PC-9 (cell line): ENCODE measurements at places on chromosomes 1 and 21.
A peak's percentile ranks its signal among the peaks of the same experiment; 100 is the strongest.

DNA sequence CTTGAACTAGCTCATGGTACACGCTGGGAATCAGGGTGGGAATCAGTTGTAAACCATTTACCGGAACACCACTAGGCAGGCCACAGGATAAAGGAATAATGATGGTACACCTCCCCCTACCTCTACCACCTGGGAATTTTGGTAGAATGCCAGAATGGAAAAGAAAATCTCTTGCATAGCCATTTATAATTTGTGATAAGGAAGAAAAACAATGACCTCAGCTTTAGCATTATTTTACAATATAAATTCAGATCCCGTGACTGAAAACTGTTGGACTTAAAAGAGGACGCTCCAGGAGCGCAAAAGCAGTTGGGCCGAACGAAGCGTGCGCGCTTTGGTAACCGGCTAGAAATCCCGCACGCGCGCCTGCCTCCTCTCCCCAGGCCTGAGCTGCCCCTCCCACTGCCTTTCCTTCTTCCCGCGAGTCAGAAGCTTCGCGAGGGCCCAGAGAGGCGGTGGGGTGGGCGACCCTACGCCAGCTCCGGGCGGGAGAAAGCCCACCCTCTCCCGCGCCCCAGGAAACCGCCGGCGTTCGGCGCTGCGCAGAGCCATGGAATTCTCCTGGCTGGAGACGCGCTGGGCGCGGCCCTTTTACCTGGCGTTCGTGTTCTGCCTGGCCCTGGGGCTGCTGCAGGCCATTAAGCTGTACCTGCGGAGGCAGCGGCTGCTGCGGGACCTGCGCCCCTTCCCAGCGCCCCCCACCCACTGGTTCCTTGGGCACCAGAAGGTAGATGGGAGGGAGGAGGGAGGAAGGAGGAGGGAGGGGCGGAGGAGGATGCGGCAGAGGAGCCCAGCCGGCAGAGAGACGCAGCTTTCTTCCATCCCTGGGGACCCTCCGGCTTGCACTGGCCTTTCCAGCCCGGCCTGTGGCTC is at the start of gene CYP4X1:
Gene CYP4X1, plus strand, starts transcription at position 402 of the 873 bp plus-strand sequence. Its CDS starts 149 bp downstream, at position 551.
- H3K27ac ChIP-seq: no peak within 1 kb of the TSS
- H3K4me3 ChIP-seq: no peak within 1 kb of the TSS
- no peak for DNase-seq
- no peaks in the 10 kb centered on the region for H3K4me1 ChIP-seq

DNA sequence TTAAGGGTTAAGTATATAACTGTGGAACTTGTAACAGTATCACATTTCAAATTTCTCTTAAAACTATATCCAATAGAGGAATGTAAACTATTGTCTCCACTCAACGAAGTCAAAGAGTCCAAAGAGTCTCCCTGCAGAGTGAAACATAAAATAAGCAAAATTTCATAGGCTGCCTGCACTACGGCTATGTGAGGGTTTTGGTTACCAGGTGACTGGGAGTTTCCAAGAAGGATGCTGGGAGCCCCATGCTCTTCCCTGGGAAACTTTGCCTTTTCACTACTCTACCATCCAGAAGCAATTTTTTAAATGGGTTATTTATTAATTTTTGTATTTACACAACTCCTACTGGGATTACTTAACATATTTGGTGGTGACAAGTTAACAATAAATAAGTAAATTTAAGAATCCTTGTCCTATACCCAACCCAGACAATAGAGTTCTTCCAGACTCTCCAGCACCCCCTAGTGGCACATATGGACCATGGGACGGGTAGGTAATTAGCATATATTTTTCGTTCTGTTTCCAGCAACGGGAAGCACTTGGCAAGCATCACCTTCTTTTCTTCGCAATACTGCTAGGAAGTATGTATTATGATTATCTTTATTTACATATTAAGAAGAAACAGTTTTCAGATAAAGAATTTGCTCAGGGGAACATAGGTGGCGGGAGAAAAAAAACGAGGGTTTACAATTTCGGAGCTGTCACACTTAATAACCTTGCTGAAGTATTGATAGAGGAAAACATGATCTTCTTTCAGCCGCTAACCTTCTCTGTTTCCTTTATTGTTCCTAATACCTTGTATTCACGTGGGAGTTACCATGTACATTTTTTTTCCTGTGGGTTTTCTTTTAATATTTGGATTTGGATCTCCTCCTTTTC is 3.5 kb downstream of the FMO2 start:
- no peaks in the 10 kb centered on the region for H3K27me3 ChIP-seq
- no peaks in the 10 kb centered on the region for H3K36me3 ChIP-seq
- no peak overlapping the region for H3K27ac ChIP-seq
- no peaks in the 10 kb centered on the region for H3K4me1 ChIP-seq

DNA sequence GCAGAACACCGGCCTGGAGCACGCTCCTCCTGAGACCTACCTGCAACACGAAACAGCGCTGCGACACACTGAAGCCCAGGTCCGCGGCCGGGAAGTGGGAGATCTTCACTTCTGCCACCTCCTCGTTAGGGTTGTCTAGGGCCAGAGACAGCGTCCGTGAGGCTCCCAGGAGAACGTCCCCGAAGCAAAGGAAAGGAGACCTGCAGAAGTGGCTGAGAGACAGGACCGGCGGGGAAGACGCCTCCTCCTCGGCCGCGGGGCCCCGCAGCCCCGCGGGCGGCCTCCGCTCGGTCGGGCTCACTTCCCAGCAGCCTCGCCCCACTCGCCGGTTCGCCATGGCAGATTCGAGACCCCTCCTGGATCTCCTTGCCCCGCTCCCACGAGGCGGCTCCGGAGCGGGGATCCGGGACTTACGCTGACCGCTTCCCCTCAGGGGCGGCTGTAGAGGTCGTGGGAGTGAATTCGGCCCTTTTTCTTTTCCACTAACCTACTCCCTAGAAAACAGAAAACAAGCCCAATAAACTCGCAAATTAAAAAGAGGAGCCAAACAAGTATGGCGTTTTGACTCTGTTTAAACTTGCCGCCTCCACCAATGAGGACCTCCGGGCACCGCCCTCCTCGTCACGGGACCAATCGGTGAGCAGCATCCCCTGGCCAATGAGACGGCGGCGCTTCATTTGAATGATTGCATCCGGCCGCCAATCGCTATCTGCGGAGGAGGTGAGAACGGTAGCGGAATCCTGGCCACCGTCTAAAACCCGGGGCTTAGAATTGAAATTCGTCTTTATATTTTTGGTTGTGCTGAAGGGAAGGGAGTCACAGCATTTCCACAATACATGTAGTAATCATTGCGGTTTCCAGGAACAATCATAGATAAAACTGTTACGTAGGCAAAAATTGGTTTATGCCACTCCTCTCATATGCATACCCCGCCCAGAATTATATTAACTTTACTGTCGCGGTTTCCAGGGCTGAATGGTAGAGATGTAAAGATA is at the start of gene ASPM:
Gene ASPM, minus strand, starts transcription at position 569 of the 995 bp plus-strand sequence. Its CDS starts 232 bp downstream, at position 337.
- peaks cover 14% of the 10 kb centered on the region; the same call in 1 of the 2 replicates for H3K36me3 ChIP-seq
- peaks cover 22% of the 10 kb centered on the region for H3K4me1 ChIP-seq
- peak within 1 kb of the TSS; percentile 43 for H3K27ac ChIP-seq
- H3K4me3 ChIP-seq: peak within 1 kb of the TSS; percentile 84
- H3K27me3 ChIP-seq: no peaks in the 10 kb centered on the region

- DNase-seq: no peak
- no peak overlapping the region for H3K4me3 ChIP-seq
- H3K4me1 ChIP-seq: no peaks in the 10 kb centered on the region
- H3K27me3 ChIP-seq: no peaks in the 10 kb centered on the region
Observed at GRCh38 chr1:6447818-6448748, 17.9 kb downstream of the TNFRSF25 start.

DNA sequence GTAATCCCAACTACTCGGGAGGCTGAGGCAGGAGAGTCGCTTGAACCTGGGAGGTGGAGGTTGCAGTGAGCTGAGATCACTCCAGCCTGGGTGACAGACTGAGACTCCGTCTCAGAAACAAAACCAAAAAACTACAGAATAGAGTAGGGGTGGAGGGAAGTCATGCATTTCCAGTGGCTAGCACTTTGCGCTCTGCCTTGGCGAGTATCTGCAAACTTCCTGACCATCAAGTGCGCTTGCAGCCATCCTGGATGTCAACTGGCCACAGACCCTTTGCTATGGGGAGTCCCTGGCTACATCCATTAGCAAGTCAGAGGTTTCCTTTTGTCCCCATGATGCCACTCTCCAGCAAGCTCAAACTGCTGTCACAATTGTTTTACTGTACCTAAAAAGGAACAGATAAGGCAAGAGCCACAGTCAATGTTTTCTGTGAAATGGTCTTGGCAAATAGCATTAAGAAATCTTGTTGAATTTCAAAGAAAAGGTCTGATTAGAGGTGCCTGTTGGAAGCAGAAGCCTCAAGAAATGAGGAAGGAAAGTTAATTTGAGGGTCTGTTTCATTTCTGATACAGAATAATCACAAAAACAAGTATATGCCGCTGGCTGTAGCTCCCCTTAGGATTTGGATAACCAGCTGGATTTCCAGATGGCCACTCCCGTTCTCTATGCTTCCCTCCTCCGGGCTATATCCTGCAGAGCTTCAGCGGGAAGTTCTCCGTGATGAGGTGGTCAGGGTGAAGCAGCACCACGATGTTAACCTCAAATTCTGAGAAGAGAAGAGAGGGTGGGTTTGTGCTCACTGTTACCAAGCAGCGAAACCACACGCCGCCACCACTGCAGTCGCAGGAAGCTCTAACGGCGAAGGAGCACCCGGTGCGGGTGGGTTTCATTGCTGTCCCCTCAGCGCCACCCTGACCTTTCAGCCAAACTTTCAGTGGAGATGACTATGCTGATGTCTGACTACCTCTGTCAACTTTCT is 42.0 kb downstream of the VPS26C start:
- no peaks in the 10 kb centered on the region for H3K4me1 ChIP-seq
- no peak for DNase-seq
- no peaks in the 10 kb centered on the region for H3K27me3 ChIP-seq
- H3K4me3 ChIP-seq: no peak overlapping the region

- H3K27ac ChIP-seq: no peak overlapping the region
- no peaks in the 10 kb centered on the region for H3K36me3 ChIP-seq
- no peaks in the 10 kb centered on the region for H3K4me1 ChIP-seq
- H3K4me3 ChIP-seq: no peak overlapping the region
Observed at GRCh38 chr21:30329203-30329875, 8.2 kb downstream of the KRTAP27-1 start.

DNA sequence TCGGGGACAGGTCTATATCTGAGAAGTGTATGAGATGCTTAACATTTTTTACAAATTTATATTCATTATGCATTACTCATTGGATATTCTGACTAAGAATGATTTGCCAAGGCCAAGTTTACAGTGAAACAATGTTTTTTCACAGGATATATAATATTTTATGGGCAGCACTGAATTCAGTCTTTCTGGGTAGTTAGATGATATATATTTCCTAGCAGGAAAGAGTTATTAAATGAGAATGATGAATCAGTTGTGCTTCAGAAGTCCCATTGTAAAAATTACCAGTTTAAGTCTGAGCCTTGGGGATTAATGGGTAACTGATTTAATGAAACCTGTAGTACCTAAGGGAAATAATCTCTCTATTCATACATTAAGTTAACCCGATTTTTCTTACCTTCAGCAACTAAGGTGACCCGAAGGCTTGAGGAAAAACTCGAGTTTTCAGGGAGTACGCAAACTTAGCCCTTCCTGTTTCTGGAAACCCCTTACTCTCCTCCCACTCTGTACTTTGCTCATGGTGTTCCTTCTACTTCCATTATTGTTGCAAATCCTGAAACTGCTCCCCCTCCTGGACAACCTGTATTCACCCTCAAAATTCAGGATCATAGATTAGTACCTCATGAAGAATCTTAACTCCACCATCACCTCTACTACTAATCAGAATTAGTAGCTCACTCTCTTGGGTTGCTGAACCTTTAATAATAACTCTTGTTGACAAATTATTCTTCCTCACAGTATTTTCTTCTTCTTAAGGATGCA is 135.1 kb downstream of the AK5 start:
- no peak for DNase-seq
- H3K4me1 ChIP-seq: peaks cover 39% of the 10 kb centered on the region
- H3K27me3 ChIP-seq: no peaks in the 10 kb centered on the region
- no peaks in the 10 kb centered on the region for H3K36me3 ChIP-seq
- no peak overlapping the region for H3K4me3 ChIP-seq
- no peak overlapping the region for H3K27ac ChIP-seq

GRCh38 chr1:187985145-187985896 is 1156.6 kb downstream of the PLA2G4A start:
- no peak overlapping the region for H3K4me3 ChIP-seq
- H3K27me3 ChIP-seq: no peaks in the 10 kb centered on the region
- H3K4me1 ChIP-seq: no peaks in the 10 kb centered on the region
- no peak overlapping the region for H3K27ac ChIP-seq
- no peaks in the 10 kb centered on the region for H3K36me3 ChIP-seq

DNA sequence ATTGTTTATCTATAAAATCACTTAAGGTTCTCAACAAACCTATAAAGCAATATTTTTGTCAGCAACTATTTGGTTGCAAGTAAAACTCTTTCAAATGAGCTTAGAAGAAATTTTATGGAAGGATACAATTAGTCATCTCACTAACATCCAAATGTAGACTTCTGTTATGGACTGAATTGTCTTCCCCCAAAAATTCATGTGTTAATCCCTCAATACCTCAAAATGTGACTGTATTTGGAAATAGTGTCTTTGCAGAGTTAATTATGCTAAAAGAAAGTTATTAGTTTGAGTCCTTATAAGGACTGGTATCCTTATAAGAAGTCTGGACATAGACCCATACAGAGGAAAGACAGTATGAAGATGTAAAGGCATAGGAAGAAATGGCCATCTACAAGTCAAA is 357.8 kb upstream of the PRMT6 start:
- no peaks in the 10 kb centered on the region for H3K27me3 ChIP-seq
- no peaks in the 10 kb centered on the region for H3K36me3 ChIP-seq
- no peaks in the 10 kb centered on the region for H3K4me1 ChIP-seq
- H3K27ac ChIP-seq: no peak overlapping the region
- H3K4me3 ChIP-seq: no peak overlapping the region

DNA sequence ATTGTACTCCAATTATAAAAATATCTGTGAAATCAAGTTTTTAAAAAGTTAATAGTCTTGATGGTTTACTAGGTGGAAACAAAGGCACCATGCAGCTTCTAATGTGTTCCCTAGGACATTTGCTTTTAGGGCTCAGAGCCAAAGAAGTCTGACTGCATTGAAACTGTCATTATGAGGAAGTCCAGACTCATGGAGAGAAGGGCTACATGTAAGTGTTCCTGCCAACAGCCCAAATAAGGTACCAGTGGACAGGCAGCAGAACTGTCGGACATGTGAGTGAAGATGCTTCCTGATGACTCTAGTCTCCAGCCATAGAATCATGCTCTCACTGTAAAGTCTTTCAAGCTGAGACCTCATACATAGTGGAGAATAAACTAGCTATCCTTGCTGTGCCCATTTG is 287.6 kb downstream of the AKT3 start:
- no peak overlapping the region for H3K4me3 ChIP-seq
- H3K27me3 ChIP-seq: no peaks in the 10 kb centered on the region
- DNase-seq: no peak
- H3K4me1 ChIP-seq: no peaks in the 10 kb centered on the region

- no peak for DNase-seq
- no peaks in the 10 kb centered on the region for H3K4me1 ChIP-seq
- H3K27ac ChIP-seq: no peak overlapping the region
- peaks cover 14% of the 10 kb centered on the region for H3K27me3 ChIP-seq
- H3K36me3 ChIP-seq: no peaks in the 10 kb centered on the region
Observed at GRCh38 chr1:30420519-30421050, 302.8 kb downstream of the MATN1 start.

- H3K4me3 ChIP-seq: no peak overlapping the region
- H3K36me3 ChIP-seq: no peaks in the 10 kb centered on the region
- H3K4me1 ChIP-seq: no peaks in the 10 kb centered on the region
- peaks cover 44% of the 10 kb centered on the region for H3K27me3 ChIP-seq
Observed at GRCh38 chr1:14627608-14628489, 29.4 kb downstream of the KAZN start.

- H3K36me3 ChIP-seq: no peaks in the 10 kb centered on the region
- DNase-seq: no peak
- no peak overlapping the region for H3K4me3 ChIP-seq
- no peaks in the 10 kb centered on the region for H3K4me1 ChIP-seq
- H3K27me3 ChIP-seq: 0 out of 2 replicates have a peak, but pooled peaks cover 3% of the 10 kb centered on the region
Observed at GRCh38 chr21:37699024-37699775, 217.1 kb downstream of the KCNJ6 start.
